ENCODE measurements at places on chromosomes 13 and 19.
A peak's percentile ranks its signal among the peaks of the same experiment; 100 is the strongest.

DNA sequence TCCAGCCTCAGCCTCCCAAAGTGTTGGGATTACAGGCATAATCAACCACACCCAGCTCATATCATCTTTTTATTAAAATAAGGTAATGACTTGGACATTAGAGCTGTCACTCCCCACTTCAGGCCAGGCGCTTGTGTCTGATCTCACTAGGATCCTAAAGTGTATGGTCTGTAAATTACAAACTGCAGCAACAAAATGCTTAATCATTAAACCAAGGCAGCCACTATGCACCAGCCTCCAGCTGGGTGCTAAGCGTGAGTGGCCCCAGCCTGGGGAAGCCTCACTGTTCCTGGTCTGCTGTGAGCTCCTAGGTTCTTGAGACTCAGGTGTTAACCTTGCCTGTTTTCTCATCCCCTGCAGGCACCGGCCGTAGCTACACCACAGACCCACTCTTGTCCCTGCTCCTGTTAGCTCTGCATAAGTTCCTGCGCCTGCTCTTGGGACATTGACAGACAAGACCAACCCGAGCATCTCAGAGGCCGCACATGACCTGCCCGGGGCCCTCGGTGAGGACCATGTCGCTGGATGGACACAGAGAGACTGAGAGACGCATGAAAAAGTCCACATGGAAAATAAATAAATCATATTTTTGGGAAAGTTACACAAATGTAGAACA, 37.8 kb downstream of the VSTM2B start:
- DNase-seq, result no peak

DNA sequence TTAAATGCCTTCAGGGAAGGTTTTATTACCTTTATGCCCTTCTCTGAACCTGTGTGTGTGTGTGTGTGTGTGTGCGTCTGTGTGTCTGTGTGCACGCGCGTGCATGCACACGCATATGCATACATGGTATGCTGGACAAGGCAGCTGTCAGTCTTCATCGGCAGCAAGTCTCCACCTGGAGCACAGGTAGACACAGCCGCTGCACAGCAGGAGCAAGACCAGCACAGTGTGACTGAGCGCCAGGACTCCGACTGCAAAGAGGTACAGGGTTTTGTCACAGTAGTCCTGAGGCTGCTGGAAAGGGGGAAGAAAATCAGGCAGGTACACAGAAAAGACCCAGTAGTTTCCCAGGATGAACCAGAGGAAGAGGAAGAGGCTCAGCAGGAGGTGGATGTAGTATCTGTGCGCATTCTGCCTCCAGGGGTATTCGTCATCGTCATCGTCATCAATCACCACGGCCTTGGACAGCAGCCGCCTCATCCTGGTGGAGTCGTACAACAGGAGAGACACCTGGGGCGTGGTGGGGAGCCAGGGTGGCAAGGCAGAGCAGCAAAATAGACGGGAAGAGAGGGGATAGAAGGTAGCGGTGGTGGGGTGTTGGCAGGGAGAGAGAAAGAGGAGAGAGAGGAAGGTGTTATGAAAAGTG, 12.8 kb upstream of the DHRS12 start:
- no peak for DNase-seq

DNA sequence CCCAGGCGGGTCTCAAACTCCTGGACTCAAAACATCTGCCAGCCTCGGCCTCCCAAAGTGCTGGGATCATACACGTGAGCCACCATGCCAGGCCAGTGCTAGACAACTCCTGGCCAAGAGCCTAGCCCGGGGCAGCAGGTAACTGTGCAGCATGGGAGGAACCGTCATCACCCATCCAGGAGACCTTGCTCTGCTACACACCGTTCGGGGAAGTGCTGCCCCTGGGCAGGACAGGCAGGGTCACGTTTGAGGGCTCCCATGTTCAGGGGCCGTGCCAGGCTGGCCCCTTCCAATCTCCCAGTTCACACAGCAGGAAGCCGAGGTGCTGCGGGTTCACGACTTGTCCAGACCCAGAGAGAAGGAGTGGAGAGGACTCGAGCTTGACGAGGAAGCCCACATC, 35.1 kb downstream of the NAXD start:
- DNase-seq, result no peak

DNA sequence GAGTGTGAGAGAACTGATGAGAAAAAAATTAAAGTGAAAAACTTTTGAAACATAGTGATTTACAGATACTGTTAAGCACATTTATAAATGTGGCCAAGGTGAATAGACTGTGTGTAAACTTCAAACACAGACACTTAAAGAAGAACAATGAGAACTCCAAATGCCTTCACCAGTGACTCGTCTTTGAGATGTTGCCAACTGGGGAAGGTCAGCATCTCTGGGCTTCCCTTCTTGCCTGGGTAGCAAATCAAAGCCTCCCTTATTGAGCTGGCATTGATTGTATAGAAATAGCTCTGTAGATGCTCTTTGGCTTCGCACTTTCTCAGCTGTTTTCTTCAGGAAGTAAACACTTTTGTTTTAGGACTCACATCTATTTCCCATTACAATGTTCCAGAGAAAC, 177.3 kb upstream of the SGCG start:
- DNase-seq, result no peak

- DNase-seq, result no peak
Measured at GRCh38 chr13:75071796-75072195, 410.2 kb downstream of the TBC1D4 start.

GRCh38 chr13:46881621-46882020, 15.2 kb downstream of the HTR2A start:
- no peak for DNase-seq

GRCh38 chr13:77740931-77741596, 43.6 kb downstream of the SLAIN1 start:
- peak; percentile 67 for DNase-seq

DNA sequence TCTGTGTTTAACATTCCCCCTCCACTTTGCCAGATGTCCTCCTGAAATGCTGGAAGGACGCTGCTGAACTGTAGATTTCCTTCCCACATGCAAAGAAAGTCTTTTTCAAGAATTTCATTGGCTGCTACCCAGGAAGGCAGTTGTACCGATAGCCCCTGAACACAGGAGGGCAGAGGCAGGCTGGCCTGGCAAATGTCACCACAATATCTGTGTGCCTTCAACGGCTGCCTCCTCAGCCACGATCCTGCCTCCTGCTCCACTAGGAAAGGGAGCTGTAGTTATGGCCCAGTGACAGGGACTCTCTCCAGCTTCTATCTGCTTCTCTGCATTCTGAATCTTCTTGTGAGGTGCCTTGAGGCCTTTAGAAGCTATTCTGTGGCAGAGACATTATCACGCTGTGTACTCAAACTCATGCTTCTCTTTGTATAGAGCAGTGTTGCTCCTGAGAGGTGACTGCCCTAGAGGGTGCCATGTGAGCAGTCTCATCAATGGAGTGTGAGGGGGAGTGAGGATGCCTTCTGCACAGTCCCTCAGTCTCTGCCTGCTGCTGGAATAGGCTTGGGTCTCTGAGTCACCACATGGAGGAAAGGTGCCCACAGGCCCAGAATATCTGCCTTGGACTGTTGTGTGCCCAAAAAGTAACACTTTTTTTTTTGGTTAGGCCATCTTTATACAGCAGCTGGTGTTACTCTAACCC, 279.8 kb downstream of the DNAJC15 start:
- peak; percentile 34 for DNase-seq

DNA sequence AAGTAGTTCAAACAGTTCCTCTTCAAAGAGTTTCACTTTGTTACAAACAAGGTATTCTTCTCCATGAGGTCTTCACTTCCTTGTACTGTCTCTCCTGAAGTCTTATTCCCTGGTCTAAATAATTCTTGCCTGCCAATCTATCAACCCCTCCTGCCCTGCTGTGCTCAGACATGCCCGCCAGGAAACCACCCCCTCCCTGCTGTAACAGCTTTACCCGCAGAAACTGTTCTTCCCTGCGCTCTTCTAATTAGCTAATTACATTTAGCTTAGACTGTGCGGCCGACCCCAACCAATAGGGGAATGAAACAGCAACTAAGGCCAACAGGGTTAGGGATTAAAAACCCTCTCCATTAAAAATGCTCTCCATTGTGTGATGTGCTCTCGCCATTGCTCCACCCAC, 46.7 kb downstream of the ZNF846 start:
- no peak for DNase-seq

DNA sequence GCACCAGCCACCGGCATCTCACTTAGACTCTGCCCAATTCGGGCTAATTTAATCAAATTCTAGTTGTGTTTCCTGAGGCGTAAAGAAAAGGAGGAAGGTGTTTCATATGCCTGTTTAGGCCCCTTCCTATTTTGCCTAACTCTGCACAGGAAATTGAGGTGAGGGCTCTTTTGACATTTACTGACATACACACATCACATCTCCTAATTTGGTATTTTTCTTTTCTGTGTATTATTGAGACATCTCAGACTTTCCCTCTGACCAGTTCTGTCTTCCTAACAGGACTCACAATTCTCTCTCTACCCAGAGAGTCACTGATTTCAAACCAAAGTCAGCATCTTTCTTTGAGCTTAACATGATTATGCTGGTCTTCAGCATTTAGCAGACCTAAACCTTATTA, 7.9 kb downstream of the CEACAM3 start:
- no peak for DNase-seq

GRCh38 chr19:30718014-30718413, 345.8 kb downstream of the ZNF536 start:
- DNase-seq, result no peak

GRCh38 chr19:17616686-17616960, 61.2 kb downstream of the COLGALT1 start:
- DNase-seq, result no peak

DNA sequence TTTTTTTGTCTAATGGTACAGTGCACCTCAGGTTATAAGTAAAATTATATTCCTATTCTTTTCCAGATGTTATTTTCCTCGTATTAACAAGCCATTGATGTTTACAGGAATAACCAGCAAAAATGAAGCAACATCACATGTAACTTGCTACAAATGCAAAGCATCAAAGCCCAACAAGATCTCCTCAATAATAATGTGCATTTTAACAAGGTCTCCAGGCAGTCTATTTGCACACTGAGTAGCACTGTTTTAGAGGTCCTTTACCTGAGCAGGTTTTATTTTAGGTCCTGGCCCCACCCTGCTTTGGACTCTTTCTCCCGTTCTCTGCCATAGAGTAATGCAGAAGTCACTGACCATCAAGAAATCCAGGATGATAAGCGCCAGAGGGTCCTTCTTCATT, 298.4 kb downstream of the FGF14 start:
- DNase-seq, result no peak

DNA sequence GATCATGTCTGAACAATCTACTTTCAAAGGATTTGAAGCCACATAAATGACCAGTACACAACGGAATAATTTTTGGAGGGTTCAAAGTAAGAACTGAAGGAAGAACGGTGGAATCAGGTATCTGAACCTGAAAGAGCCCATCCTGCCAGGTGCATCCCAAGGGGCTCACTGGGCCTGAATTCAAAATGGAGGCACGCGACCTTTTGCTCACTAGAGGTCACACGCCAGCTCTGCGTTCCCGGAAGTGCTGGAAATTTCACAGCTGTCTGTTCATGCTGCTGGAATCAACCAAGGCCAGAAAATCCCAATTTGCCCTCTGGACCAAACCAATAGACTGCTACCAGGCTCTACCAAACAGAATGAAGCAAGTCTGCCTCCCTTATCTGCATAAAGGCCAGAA, 4.2 kb upstream of the RASA3 start:
- DNase-seq, result no peak

DNA sequence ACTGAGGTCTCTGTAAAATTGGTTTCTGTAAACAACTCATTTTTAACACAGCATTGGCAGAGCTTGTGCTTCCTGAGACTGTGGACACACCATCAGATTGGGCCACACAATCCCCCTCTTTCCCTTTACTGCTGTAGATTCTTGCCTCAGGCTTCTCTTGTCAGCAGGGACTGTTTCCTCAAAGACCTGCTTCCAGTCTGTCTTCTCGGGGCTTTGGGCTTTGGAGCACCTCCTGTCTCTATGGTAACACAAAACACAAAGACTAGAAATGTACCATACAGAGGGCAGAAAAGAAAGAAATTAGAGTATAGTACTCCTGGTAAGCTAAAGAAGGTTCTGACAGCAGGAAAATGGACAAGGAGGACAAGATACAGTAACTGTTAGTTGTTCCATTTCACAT, 484.5 kb downstream of the DIAPH3 start:
- DNase-seq, result no peak

DNA sequence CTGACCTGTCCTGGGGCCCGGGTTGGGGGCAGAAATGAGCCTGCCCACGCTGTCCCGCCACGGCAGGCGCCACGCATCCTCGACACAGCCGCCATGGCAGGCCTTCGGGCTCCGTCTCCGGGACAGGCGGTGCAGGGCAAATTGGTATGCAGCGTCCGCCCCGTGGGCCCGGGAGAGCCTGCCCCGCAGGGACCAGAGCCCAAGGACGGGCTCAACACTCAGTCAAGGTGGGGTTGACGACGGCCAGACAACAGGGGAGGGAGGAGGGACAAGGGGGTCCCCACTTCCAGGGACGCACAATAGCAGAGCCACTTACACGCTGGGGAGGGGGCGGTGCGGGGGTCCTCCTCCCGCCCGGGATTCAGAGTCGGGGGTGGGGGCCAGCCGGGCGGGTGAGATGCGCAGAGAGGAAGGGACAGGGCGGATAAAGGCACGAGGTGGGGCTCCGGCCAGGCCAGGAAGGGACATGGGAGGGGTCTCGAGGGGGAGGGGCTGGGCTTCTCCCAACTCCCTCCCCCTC, 1.2 kb downstream of the CTXN1 start:
- no peak for DNase-seq

- no peak for DNase-seq
Measured at GRCh38 chr13:95530178-95530577, 22.3 kb upstream of the CLDN10 start.

All from cerebellar cortex (tissue), 1 donor.